ENCODE measurements at places on chromosomes 16 and 17. TPM values are rescaled to one million over a fixed set of nuclear protein-coding genes. Genes with fewer than 3 reads are reported as not detected.

DNA sequence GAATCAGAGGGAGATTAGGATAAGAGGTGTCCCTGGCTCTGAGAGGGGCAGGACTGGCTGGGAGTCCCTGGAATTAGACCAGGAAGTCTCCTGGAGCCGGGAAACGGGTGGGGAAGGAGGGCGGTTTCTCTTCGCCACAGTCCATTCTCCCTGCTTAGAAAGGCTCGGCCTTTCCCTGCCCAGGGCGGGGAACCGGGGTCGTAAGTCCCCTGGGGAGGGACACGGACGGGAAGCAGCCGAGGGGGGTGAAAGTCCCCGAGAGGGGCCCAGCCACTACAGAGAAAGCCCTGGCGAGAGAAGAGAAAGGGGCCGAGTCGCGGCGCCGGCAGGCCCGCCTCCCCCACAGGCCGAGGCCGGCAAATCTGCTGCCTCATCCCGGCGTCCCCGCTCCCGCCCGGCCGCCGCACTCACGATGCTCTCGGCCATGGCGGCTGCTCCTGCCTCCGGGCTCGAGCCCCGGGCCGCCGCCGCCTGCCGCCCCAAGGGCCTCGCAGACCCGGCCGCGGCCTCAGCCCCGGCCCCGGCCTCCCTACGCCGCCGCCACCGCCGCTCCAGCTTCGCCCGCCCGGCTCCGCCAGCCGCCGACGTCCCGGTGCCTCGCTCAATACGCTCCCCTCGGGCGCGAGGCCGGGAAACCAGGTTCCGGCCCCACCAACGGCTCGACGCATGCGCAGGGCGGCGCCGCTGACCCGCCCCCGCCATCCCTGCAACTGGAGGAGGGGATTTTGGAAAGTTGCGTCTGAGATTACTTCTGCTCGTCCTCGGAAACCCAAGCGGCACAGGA lies at the start of the genes NPLOC4 and TSPAN10:
NPLOC4 (minus strand) TSS at position 608 of the 784 bp plus-strand sequence; CDS start at position 426, 182 bp downstream.
TSPAN10 (plus strand) TSS at position 692 of the 784 bp plus-strand sequence. CDS start 5,217 bp downstream, outside the sequence.
- no peaks in the 10 kb centered on the region for H3K27me3 ChIP-seq
- peak; percentile 95 for DNase-seq
- peak within 1 kb of the TSS; percentile 97 for H3K27ac ChIP-seq

Gene CLEC3A
- 3.5 TPM for total RNA-seq

Gene YPEL3
- 19.3 TPM for total RNA-seq

Gene ABCC6
- total RNA-seq: 41.2 TPM

DNA sequence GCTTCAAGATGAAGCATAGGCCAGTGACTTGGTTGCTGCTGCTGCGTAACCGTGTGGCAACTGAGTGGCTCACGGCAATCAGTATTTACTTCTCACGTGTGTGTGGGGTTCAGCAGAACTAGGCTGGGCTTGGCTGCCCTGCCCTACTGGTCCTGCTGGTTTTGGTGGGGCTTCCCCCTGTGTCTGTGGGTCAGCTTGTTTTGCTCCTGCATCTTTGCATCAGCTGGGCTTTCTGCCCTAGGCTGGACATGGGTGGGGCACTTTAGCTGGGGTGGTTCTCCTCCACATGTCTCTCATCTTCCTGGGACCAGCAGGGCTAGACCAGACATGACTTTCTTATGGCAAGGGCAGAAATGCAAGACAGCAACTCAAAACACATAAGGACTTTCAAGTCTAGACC lies 550.5 kb downstream of the MAF start:
- H3K27ac ChIP-seq: no peak overlapping the region
- peaks cover 11% of the 10 kb centered on the region for H3K4me1 ChIP-seq
- no peaks in the 10 kb centered on the region for H3K27me3 ChIP-seq
- no peaks in the 10 kb centered on the region for H3K36me3 ChIP-seq

Gene MTSS2
- 19.6 TPM for total RNA-seq

Gene HOXB3
- total RNA-seq: 1.8 TPM

DNA sequence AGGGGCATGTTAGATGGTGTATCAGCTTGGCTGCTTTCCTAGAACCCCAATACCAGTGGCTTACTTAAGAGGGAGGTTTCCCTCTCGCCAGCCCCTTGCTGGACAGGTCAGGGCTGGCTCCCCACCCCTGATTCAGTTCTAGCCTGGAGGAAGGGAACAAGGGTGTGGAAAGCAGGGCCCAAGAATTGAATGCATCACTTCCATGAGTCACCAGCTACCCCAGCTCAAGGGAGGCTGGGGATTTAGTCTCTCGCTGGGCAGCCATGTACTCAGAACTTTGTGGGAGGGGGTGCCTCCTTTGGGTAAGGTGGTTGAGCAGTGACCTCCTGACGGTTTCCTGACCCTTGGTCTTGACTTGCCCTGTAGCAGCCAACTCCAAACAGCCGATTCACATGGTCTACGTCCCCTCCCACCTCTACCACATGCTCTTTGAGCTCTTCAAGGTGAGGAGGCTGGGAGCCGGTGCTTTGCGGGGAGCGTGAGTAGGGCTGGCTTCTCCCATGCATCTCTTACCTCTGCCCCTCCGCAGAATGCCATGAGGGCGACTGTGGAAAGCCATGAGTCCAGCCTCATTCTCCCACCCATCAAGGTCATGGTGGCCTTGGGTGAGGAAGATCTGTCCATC lies 12.8 kb downstream of the PDK2 start:
- no peak for DNase-seq
- no peaks in the 10 kb centered on the region for H3K36me3 ChIP-seq
- H3K4me3 ChIP-seq: no peak overlapping the region
- peaks cover 9% of the 10 kb centered on the region for H3K4me1 ChIP-seq
- H3K27ac ChIP-seq: no peak overlapping the region

DNA sequence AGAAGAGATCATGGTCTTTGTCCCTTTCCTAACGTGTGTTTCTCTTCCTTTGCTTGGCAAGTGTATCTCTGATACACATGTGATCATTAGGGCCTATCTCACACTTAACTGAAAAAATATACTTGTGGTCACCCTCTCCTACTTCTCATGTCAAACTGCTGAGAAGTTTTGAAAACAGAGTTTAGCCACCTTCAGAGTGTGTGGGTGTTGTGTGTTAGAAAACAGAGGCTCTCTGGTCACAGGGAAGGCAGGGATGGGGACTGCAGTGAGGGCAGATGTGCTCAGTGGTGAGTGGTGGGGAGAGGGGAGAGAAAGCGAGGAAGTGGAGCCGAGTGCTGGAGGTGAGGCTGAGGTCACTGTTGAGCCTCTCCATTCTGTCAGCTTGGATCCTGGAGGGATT lies 29.4 kb downstream of the GRB7 start:
- no peaks in the 10 kb centered on the region for H3K4me1 ChIP-seq
- no peak overlapping the region for H3K27ac ChIP-seq
- H3K27me3 ChIP-seq: no peaks in the 10 kb centered on the region
- no peak for DNase-seq
- no peak overlapping the region for H3K4me3 ChIP-seq

Gene IL21R
- 0.10 TPM for total RNA-seq

Gene GPR139
- total RNA-seq: not detected

Measured in hepatocyte (in vitro differentiated cells).